ENCODE measurements at places on chromosomes 1 and 21.

DNA sequence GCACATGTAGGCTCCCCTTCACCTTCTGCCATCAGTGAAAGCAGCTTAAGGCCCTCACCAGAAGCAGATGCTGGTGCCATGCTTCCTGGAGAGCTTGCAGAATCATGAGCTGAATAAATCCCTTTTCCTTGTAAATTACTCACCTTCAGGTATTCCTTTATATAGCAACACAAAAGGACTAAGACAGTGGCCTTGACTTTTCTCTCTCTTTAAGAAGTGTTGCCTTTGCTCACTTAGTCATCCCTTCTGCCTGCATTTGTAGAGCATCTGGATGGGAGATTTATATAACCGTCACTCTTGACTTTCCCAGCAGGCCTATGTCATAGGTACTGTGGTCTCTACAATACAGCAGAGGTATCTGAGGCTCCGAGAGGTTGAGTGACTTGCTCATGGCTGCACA, 3.7 kb downstream of the PCSK9 start:
- DNase-seq: no peak

DNA sequence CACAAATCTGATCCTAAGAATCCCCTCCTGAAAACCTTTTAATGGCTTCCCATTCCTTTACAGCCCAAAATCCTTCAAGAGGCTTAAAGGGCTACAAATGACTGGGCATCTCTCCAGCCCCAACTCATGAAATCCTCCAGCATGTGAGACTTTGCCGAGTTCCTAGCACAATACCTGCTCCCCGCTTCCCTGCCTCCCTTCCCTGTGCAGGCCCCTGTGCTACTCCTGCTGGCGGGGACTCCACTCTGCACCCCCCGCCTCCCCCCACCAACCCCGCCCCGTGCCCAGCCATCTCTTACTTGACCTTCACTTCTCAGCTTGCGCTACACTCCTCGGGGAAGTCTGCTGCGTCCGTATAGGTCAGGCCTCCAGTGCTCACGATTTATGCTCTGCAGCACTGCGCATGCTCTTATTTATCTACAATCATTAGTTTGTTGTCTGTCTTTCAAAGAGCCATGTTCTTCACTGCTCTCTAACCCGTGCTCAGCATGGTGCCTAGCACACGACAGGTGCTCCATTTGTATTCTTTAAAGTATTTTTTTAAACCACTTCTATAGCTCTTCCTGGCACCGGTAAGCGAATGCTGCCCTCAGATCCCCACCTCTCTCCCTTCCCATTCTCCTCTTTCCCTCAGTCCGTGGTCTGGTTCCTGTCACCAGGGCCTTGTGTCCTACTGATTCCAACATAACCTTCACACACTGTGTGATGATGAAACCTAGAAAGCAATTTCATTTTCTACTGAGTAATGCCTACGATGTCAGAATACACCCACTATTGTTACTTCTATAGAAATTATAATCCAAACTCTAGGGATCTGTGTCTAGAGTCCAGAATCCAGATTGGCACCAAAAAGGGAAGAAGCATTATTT, 37.5 kb upstream of the PLA2G2C start:
- DNase-seq: no peak

- no peak for DNase-seq
These were observed 1.8 kb downstream of the BARHL2 start for GRCh38 chr1:90715309-90715708.

- peak; percentile 80 for DNase-seq
These were observed 3.0 kb downstream of the AURKAIP1 start for GRCh38 chr1:1371746-1372711.

GRCh38 chr1:204321665-204322064, 38.1 kb downstream of the PLEKHA6 start:
- no peak for DNase-seq
